ENCODE measurements at places on chromosomes 1 and 21.

DNA sequence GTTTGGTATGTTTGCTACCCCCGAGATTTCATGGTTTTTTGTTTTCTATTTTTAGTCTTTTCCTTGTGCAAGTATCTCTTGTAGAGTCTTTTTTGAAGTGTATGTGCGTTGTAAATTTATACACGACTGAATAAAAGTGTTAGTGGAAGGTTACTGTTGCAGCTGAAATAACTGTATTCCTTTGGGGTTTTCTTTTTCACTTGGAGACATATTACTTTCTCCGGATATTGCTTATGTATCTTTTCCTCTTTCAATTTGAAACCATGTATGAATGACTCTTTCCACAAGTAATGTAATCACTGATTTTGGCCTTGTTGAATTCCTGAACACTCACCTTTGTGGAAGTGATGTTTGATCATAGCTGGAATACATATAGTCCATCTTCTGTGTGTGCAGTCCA, 956 bp downstream of the URB2 start:
- no peak for DNase-seq

DNA sequence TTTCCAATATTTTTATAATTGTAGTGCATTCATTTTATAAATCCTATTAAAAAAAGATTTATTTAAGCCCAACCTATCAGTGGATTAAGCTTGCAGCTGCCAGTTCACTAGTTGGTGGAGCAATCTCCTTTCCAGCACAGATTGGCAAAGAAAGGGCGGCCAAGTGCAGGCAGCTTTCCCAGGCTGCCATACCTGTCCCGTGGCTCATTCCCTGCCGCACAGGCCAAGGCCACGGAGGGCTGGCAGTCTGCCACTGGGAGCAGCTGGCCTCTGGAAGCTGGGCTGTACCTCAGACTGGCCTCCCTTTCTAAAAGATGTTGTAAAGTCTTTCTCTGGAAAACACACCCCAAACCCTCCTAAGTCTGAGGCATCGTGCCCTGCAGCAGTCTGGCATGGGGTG, 74.2 kb downstream of the SIM2 start:
- DNase-seq, result no peak

- DNase-seq, result no peak
Measured at GRCh38 chr21:29647353-29647781, 292.4 kb downstream of the GRIK1 start.

DNA sequence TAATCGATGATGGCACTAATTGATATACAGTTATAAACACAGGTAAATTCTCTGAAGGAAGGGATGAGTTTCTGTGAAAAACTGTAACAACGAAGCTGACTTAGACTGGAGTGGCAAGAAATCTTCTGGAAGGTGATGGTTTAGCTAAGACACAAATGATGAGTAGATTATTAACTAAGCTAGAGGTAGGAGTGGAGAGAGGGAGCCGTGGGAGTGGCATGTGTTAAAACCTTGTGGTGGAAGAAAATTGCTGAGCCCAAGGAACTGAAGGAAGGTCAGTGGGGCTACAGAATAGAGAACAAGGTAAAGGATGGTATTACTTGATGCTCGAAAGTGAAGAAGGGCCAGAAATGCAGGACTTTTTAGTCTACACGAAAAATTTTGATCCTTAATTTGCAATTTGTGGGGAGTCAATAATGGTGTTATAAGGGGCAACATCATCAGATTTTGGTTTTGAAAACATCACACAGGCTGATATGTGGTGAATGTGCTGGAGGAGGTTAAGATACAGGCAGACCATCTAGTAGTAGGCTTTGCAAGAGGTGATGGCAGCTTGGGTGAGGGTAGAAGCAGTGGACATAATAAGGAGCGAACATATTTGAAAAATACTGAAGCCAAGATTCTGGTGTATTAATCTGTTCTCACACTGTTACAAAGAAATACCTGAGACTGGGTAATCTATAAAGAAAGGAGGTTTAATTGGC, 93.8 kb downstream of the S1PR1 start:
- DNase-seq, result no peak

DNA sequence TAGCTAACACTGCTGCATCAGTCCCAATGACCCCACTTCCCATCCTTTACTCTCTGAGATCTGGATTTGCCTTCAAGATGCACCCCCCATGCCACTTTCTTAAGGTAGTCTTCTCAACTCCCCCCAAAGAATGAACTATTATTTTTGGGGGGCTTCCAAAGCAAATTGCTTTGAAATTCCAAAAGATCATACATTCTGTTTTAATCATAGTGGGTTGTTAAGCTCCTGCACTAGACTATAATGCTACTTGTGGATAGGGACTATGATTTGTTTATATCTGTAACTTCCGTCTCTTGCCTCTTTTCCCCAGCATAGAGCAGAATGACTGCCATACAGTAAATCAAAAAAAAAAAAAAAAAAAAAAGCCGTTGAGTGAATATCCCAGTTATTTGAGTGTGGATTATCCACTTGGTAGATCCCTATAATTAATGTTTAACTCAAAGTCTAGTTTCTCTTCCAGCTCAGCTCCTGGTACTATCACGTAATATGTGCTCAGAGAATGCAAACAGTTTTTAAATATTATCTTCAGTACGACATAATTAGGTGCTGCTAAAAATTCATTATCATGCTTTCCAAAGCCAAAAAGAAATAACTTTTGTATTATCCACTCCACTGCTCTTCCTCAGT, 26.9 kb downstream of the KIRREL1 start:
- no peak for DNase-seq
